CD8-positive, alpha-beta memory T cell (primary cell): ENCODE measurements at places on chromosomes 6 and 20.

DNA sequence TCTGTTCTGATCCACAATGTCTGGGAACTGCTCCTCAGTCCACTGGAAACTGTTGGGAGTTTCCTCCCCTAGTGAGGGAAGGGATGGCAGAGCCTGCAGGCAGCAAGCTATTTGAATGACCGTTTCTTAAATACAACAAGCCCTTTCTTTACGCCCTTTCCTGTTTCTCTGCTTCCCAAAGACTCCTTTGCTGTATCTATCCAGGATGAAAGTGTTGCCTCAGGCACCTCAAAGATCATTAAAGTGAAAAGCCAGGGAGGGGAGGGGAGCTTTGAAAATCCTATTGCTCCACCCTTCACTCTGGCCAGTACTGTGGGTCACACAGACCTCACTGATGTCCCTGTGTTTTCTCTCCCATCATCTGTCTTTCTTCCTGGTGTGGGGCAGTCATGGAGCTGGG is 213.1 kb downstream of the RNF144B start:
- DNase-seq: no peak

GRCh38 chr6:20868397-20869096 is 334.3 kb downstream of the CDKAL1 start:
- DNase-seq: no peak

DNA sequence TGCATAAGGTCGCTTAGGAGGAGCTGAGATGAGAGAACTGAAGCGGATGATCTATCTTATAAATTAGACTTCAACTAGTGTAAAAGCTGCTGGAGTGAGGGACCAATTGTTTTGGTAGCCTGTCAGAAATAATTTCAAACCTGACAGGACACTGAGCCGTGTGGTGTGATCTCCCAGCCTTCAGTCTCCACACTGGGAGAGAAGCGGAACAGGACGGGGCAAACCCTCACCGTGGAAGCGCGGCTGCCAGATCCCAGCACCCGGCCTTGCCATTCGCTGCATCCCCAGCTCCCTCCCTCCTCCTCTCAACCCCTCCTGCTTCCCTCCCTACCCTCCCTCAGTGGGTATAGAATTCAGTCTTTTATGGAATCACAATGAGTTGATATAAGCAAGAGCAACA is 900.1 kb upstream of the SLC35B3 start:
- DNase-seq: no peak

GRCh38 chr6:131065824-131066171 is 2.8 kb upstream of the EPB41L2 start:
- DNase-seq: no peak

- no peak for DNase-seq
Observed at GRCh38 chr6:109897025-109897424, 81.1 kb upstream of the GPR6 start.

GRCh38 chr20:11766961-11767360 is 150.7 kb upstream of the BTBD3 start:
- DNase-seq: no peak

DNA sequence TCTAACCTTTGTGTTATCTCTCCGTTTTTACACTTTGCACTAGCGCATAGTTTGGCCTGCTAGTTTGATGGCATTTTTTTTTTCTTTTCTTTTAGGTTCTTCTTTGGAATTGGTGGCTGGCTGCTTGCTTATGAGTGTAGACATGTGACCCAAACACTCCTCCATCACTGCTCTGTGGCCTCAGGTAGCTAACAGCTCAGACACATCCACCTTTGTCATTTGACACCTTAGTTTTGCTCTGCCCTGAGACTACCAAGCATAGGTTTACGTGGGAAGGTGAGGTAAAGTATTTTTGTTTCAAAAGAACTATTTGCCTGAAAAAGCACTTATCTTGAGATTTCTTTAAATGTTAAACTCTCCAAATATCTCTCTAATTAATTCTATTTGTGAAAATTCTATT is 368.4 kb upstream of the MAP3K7 start:
- DNase-seq: no peak

DNA sequence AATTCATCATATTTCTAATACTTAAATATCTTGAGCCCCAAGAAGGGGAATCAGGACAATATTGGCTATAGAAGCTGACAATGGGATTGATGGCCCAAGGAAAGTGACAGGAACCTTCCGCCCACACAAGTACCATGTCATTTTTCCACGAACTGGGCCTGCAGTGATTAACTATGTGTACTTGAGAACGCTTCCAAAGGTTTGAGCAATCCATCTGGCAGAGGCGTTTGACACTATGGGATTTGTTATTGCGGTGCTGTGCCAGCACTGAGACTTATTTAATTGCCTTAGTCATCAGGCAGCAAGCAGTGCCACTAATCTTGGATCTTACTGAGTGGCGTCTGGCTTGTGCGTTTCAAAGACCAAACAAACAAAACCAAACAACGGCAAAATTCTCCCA is 135.6 kb upstream of the UST start:
- no peak for DNase-seq
